A549 treated with dexamethasone at 1 μM for 4 hours (cell line): ENCODE measurements at places on chromosomes 12 and 14. TPM values are rescaled to one million over a fixed set of nuclear protein-coding genes. Genes with fewer than 3 reads are reported as not detected.

Gene ABCC9
- total RNA-seq, result 0.01 to 0.02 TPM in 2 of 5 replicates, not detected in the others

Gene SERPINA10
- total RNA-seq, result 0.04 TPM in 1 of 5 replicates, not detected in the others

Gene PLA2G1B
- 0.18 TPM in 1 of 5 replicates, not detected in the others for total RNA-seq

Gene FLRT2
- 2.1 to 4.1 TPM (median 3.2 TPM) in 5 replicates for total RNA-seq

Gene NTS
- total RNA-seq, result 51.3 to 83.4 TPM (median 63.5 TPM) in 5 replicates

Gene PKP2
- 9.0 to 10.9 TPM (median 9.3 TPM) in 5 replicates for total RNA-seq

Gene RNASE11
- not detected in 5 replicates for total RNA-seq

Gene SMIM41
- not detected in 5 replicates for total RNA-seq

Gene DPPA3
- 0.12 TPM in 1 of 5 replicates, not detected in the others for total RNA-seq

Gene CYP27B1
- total RNA-seq, result 1.2 to 2.9 TPM (median 2.2 TPM) in 5 replicates

Gene TCL1B
- not detected in 5 replicates for total RNA-seq

Gene NKX2-8
- 1.7 to 3.8 TPM (median 2.8 TPM) in 5 replicates for total RNA-seq

Gene GPR135
- total RNA-seq, result 0.51 to 1.1 TPM (median 0.86 TPM) in 5 replicates

Gene CLBA1
- 14.3 to 17.6 TPM (median 15.2 TPM) in 5 replicates for total RNA-seq
